ENCODE measurements at places on chromosomes 5 and 9.

GRCh38 chr9:111458139-111459009, 25.8 kb downstream of the ECPAS start:
- no peak for DNase-seq

- DNase-seq, result no peak
These were observed 34.5 kb upstream of the CDKN2AIPNL start for GRCh38 chr5:134445856-134446818.

GRCh38 chr5:15463231-15463980, 36.6 kb upstream of the FBXL7 start:
- DNase-seq, result no peak

DNA sequence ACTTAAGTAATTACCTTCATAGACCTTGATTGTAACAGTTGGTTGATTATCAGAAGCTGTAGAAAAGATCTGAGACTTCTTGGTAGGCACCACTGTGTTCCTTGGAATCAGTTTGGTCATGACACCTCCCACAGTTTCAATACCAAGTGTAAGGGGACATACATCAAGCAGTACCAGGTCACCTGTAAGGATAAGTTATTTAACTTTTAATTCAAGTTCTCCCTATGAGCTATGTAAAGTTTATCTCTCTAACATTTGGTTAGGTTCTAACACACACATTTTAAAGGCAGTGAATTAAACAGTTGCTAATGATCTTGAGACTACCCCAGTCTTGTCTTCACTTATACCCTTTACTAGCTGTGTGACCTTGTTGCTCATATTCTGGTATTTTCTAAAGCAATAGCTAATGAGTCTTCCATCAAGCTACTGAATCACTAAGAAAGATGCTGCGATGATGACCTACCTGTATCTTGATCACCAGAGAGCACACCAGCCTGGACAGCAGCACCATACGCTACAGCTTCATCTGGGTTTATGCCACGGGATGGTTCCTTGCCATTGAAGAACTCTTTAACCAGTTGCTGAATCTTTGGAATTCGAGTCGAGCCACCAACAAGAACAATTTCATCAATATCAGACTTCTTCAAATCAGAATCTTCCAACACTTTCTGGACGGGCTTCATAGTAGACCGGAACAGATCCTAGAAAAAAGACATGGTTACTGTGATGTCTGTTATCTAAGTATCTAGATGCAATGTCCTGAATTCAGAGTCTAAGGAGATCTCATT, 2.8 kb downstream of the HSPA5 start:
- no peak for DNase-seq

DNA sequence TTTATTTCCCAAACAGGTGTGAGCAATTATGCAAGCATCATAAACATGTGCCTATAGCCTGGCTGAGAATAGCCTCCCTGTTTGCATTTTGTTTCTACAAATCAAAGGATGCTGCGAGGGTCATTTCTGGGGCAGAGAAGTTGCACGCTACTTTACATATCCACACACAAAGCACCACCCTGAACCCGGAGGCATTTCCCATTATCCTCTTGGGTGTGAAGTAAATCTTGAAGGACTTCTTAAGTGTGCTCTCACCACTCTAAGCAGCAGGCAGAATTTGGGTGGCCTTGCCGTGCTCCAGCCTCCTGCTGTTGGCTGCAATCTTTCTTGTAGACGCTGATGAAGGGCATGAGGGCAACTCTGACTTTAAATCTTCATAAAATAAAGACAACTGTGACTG, 124.0 kb upstream of the TLE4 start:
- no peak for DNase-seq

DNA sequence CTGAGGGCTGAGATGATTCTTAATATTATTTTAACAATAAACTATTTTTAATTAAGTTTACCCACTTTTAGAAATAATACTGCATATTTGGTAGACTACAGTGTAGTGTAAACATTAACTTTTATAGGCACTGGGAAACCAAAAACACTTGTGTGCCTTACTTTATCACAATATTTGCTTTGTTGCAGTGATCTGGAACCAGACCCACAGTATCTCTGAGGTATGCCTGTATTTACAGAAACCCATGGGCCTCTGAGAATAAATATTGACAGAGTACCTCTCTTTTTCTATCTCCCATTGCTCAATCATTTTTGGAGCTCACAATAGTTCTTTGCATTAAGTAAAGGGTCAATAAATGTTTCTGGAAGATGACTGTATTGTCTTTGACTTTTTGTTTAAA, 73.3 kb downstream of the SLCO4C1 start:
- DNase-seq, result no peak

GRCh38 chr9:127524373-127524772, 73.1 kb downstream of the LRSAM1 start:
- no peak for DNase-seq

DNA sequence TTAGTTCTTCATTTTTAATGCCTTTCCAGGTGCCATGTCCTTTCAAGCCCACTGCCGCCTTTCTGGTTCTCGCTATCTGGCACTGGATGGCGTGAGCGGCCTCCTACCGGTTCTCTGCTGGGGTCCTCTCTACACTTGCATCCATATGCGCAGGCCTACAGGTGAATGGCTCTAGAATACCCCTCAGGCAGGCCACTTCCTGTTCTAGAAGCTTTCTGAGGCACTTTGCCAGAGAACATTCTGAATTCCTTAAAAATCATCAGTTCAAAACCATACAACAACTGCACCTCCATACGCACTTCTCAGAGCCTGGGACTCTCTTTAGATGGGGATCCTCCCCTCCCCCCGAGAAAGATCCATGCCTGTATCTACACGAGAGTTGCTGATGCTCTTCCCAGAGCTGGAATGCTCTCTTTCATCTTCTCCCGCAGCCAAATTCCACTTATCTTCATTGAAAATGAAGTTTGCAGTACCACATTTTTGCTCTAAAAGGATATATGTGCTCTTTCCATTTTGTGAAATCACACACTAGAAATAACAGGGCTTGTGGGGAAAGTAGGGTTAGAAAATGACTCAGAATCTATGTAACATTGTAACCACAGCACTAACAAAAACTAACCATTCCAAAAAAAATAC, 1.4 kb upstream of the LHFPL2 start:
- DNase-seq, result no peak

DNA sequence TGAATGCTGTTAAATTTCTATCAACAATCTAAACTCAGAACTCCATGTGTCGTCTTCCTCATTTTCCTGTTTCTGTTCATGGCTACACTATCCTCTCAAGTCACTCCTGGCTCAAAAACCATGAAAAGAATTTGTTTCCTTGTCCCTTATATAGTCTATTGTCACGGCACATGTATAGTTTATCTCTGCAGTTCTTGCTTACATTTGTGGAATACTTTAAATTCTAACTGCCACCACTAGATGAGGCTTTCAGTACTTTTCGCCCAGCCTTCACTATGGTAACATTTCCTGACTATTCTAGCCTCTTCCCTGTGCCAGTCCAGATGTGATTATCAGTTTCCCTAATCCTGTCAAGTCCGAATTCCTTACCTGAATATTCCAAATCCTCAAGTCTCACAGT, 34.6 kb downstream of the PKD2L2 start:
- no peak for DNase-seq

DNA sequence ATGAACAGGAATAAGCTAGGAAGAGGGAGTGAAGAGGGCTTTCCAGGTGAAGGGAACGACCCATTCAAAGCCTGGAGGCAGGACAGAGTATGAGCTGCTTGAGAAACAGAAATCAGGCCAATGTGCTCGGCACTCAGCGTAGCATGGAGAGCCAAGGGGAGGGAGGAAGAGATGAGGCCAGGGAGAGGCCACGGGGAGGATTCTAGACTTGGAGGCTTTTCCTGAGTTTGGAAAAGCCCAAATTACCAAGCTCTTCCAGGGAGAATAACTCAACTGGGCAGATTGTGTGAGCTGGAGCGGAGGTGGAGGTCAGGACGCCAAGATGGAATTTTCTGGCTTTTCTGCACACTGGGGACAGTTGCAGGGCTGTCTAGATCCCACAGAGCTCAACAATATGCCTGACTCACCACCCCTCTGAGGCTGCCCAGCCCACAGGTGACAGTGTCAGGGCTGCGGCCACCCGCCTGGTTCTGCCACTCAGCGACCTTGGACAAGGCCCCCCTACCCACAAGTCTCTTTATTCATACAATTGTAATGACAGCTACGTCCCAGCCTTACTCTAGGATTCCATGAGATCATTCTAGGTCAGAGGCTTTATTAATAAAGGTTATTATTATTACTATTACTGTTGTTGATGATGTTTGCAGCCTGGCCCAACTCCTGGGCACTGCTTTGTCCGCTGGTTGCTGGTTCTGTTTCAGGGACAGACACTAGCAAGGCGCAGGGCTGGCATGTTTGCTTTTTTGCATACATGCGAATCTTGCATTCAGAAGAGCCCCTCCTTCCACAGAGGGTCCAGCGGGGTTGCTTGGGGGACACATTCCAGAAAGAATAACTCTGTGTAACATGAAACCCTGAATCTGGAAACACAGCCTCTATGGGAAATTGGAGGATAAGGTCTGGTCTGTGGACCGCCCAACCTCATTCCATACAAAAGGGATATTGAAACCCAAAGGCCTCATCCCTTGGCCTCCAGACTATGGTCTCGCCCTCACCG, 9.4 kb upstream of the LMX1B start:
- no peak for DNase-seq

DNA sequence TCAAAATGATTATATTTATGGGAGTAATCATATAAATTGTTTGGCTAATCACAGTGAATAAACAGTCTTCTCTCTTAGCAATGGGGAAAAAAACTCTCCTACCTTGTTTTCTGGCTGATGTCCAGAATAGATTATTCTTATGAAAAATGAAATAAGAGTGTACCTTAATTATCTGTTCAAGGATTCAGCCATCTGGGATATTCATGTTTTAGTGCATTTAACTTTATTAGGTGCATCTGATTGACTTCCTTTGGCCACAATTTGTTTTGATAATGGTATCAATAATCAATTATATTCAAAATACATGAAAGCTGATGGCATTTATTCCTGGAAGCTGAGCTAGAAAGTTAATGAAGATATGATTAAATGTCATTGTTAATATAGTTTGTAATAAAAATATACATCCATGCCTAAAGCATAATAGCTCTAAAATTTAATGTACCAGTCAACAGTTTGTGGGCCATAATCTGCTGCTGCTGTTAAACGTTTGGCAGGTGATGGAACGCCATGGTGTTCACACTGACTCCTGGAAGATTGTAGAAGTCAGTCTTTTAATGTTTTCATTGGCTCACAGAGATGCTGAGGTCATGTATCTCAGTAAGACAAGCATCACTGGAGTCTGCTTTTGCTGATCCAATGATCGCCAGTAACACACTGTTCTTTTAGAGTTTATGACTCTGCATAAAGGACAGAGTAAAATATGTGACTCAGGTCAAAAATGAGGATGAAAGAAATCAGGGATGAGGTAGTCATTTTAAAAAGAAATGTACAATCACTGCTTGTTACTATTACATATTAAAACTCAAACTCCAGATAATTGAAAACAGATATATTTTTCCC, 105.8 kb downstream of the ISL1 start:
- no peak for DNase-seq

Measured in CD4-positive, alpha-beta T cell (primary cell).